LHCN-M2 (cell line): ENCODE measurements at places on chromosomes 5 and 9. TPM values are rescaled to one million over a fixed set of nuclear protein-coding genes. Genes with fewer than 3 reads are reported as not detected.

Gene SELENOP
- total RNA-seq, result 29.4 and 43.2 TPM in 2 replicates

Gene FOXI1
- total RNA-seq, result not detected in 2 replicates

Gene PCDHA5
- not detected in 2 replicates for total RNA-seq

Gene ABO
- total RNA-seq, result not detected in 2 replicates

Gene FYB1
- total RNA-seq, result not detected in 2 replicates

- no peak for DNase-seq
Observed at GRCh38 chr9:2506321-2506720, 115.3 kb upstream of the VLDLR start.

GRCh38 chr5:26872337-26872736, 166.0 kb downstream of the CDH9 start:
- DNase-seq, result no peak

GRCh38 chr9:130157079-130157478, 15.1 kb upstream of the NCS1 start:
- peak; percentile 33 for DNase-seq

- DNase-seq, result peak; percentile 91
Observed at GRCh38 chr9:106700676-106701075, 162.3 kb upstream of the ZNF462 start.

GRCh38 chr5:78007233-78007632, 231.1 kb upstream of the TBCA start:
- no peak for DNase-seq

- no peak for DNase-seq
Observed at GRCh38 chr5:115817386-115817785, 927 bp upstream of the CDO1 start.

DNA sequence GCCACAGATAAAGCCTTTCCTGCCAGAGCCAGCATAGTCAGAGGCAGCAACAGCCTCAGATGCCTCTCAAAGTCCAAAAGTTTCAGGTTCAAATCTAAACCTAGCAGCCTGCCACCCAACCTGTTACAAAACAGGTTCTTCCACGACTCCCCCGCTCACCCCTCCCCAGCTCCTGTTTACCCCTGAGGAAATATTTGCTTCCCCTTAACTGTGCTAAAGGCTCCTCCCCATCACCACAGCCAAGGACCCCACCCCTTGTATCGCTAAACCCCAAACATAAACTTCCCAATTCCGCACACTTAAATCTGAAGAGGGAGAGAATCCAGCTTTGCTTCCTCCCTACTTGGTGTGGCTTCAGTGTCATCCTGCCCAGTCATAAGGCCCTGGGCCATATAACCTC, 15.4 kb upstream of the VDAC1 start:
- DNase-seq, result no peak

DNA sequence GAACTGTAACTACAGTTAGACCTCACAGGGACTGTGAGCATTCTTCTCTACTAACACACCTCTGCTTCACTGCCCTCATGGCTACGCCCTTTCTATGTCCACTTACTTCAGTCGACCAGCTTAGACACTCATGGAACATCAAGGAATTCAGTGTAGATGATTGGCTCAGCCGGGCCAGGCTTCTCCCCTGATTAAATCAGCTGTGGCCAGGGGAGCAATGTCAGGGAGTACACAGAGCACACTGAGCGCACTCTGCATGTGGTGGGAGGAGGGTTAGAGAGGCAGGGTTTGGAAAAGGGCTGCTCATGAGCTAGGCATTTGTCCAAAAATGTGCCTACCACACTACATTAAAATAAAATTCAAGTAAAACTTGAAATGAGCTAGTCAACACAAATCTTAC, 400.5 kb downstream of the ARRDC3 start:
- peak; percentile 52 for DNase-seq

DNA sequence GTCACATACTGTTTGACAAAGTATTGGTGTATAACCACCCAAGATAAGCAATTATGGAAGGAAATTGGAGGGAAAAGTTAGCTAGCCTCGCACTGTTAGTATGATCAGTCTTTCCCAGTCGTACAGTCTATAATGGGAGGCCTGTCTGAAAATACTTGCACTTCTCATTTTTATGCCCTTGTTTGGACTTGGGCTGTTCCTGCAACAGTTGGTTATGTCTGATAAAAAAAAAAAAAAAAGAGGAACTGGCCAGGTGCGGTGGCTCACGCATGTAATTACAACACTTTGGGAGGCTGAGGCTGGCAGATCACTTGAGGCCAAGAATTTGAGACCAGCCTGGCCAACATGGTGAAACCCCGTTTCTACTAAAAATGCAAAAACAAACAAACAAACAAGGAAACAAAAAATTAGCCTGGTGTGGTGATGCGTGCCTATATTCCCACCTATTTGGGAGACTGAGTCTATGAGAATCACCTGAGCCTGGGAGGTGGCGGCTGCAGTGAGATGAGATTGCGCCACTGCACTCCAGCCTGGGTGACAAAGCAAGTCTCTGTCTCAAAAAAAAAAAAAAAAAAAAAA, 58.3 kb upstream of the ANKRD33B start:
- no peak for DNase-seq

- DNase-seq, result no peak
Observed at GRCh38 chr5:21685522-21685921, 1167.6 kb downstream of the CDH12 start.

DNA sequence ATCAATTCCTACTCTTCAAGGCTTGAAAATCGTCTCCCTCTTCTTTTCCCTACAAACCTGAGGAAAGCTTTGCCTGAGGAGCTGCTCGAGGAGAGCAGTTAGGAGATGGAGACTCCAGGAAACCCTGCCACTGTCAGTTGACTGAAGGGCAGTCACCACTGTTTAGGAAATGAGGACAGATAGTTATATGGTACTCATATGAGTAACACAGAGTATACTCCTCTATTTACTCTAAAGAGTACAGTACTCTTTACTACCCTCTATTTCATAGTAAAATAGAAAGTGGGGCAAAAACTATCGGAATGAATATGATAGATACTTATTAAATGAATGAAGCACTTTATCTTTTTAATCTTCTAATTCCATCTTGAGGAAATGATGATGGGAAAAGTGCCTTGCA, 115.8 kb downstream of the MAPKAP1 start:
- no peak for DNase-seq

DNA sequence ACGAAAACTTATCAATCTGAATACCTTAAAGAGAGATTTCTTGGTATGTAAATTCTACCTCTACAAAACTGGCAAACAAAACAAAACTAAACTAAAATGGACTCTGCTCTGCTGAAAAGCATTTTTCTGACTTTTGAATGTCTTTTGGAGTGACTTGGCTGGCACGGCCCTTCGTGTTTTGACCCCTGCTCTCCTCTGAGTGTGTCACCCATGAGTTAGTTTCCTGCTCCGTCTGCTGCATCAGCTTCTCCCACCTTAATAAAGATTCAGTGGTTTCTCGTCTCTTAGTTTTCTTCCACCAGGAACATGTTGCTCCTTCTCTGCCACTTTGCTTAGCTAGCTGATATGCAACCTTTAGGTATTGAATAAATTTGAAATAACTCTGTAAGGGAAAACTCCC, 1084.0 kb upstream of the CDH18 start:
- no peak for DNase-seq

DNA sequence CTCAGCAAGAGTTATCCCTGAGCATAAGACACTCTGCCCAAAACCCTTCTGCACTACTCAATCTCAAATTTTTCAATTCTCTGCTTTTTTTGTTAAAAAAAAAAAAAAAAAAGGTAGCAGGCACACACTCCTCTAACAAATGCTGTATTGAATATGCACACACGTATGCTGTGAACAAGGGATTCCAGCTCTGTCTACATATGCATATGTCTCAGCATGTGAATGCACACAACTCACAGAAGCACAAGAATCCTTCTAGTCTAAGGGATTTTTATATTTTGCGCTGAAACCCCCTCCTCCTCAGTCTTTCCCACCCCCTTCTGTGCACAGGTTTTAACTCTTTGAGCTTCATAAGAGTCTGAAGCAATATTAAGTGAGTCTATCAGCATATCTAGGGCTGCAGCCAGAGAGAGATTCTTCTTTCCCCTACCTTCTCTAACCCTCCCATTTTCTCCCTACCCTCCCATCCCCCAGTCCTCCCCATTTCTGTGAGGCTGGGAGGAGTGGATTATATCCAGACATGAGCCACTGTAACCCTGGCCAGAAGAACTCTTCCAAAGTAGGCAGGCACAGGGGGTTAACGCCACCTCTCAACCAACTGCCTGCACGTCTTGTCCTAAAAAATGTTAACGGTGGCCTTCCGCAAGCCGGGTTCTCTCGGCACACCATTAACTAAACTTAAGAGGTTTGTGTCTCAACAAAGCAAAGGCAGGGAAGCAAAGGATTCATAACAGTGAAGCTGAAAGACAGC, 1.0 kb downstream of the GABRB2 start:
- no peak for DNase-seq

GRCh38 chr5:56003179-56003578, 8.4 kb upstream of the IL6ST start:
- peak; percentile 53 for DNase-seq
